DMS79 treated with DMSO at 0.1 percent for 48 hours (cell line): ENCODE measurements at places on chromosomes 13 and 19.

DNA sequence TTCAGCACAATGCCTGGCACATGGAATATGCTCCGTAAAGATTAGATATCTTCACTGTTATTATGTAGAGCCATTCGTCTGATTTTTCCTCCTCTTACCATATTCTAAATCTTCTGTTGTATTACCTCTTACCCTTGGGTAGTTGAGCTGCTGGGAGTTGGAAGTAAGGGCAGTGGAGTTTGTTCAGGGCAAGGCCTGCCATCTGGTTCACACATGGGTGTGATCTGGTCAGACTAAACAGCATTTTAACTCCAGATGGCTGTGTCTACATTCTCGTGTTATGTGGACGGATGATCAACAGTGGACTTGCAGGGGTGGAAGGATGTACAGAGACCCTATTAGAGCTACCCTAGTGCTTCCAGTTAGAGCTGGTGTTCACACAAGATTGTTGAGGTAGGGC, 164.9 kb downstream of the ZIC5 start:
- no peak for DNase-seq

- DNase-seq: no peak
These were observed 7.0 kb upstream of the EGLN2 start for GRCh38 chr19:40791996-40792395.

GRCh38 chr19:18919086-18919899, at the start of the genes COPE and DDX49:
Gene COPE (minus strand): TSS chr19:18919387. CDS start chr19:18919348, 39 bp downstream.
Gene DDX49 (plus strand): TSS chr19:18919715. CDS start chr19:18919742, 27 bp downstream.
- DNase-seq: peak; percentile 99

DNA sequence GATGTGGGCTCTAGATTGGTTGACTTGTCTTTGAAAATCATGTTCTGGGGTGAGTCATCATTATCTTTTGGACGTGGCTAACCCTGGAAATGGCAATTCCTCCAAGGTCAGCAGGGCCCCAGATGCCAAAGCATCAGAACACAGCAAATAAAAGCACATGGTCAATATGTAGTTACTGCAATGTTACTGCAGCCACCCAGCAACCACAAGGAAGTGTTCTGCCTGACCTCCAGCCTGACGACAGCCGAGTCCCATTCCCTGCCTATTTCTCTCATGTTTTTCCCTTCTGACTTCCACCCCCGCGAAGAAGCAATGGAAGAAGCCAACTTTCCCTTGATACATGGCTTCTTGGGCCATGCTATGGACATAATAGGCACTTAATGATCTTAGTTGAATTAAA, 577.9 kb downstream of the IRS2 start:
- DNase-seq: no peak

GRCh38 chr19:34224996-34225658, 29.2 kb upstream of the GARRE1 start:
- DNase-seq: no peak

GRCh38 chr13:28438067-28438466, 56.9 kb downstream of the FLT1 start:
- DNase-seq: no peak

DNA sequence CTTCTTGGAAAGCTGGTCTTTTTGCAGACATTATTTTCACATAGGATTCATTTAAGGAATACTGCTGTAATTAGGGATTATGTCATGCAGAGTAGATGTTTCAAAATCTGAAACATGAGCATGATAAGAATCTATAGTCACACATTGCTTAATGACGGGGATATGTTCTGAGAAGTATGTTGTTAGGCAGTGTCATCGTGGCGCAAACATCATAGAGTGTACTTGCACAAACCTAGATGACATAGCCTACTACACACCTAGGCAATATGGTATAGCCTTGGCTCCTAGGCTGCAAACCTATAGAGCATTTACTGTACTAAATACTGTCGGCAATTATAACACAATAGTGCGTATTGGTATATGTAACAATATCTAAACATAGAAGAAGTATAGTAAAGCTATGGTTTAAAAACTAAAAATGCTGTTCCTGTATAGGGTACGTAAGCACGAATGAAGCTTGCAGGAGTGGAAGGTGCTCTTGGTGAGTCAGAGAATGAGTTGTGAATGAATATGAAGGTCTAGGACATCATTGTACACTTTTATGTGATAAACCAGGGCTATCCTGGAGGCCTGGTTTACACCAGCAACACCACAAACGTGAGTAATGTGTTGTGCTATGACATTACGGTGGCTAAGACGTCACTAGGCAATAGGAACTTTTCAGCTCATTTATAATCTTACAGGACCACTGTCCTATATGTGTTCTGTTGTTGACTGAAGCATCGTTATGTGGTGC, 283.1 kb downstream of the MTUS2 start:
- DNase-seq: no peak

DNA sequence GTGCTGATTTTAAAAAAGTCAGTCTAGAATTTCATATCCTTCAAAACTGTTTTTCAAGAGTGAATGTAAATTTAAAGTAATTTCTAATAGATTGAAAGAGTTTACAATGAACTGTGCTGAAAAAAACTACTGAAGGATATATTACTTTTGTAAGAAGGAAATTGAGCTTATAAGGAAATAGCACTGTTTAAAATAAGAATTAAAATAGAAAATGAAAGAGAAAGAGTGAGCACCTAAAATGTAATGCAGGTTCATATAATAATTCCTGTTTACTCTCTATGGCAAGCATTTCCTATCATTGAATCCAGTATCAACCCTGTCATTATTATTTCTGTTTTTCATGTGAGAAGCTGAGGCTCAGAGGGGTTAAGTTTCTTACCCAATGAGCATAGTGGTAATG, 57.3 kb downstream of the AKAP11 start:
- no peak for DNase-seq

GRCh38 chr19:43984687-43985000, 656 bp downstream of the ZNF155 start:
- no peak for DNase-seq

DNA sequence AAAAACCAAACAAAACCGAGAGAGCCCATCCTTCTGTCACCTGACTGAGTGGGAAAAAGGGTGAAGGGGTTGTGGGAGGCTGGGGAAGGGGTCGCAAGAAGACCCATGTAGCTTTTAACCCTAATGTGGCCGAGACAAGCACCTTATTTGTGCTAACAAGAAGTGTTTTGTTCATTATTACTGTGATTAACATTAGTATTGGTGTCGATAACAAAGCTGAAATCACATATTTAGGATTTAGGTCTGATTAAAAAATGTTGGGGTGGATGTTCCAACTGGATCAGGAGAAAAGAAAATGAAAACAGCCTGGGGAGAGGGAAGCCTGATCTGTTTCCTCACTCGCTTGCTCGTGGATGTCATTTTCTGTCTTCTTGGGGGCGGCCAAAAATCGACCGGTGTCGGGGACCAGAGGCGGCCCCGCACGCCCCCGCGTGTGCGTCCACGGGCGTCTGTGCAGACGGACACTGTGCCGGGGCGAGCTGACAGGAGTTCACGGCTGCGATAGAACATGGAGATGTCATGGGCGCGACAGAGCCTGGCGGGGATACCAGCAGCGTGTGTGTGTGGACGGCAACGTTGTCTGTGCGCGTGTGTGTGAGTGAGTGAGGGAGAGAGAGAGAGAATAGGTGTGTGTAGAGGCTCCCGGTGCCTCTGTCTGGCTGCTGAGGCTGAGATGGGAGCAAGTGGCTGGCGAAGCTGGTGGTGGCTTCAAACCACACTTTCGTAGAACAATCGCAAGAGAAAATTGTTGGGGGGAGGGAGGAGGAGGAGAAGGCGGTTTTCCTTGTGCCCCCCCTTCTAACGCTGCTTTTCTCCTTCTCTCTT, 29.1 kb downstream of the NFIX start:
- peak; percentile 78 for DNase-seq

GRCh38 chr19:18418029-18418482, 1.1 kb upstream of the SSBP4 start:
- DNase-seq: no peak
